ENCODE measurements at places on chromosomes 11 and 22.

GRCh38 chr11:66922551-66922950 lies 35.6 kb downstream of the PC start:
- DNase-seq, result no peak

DNA sequence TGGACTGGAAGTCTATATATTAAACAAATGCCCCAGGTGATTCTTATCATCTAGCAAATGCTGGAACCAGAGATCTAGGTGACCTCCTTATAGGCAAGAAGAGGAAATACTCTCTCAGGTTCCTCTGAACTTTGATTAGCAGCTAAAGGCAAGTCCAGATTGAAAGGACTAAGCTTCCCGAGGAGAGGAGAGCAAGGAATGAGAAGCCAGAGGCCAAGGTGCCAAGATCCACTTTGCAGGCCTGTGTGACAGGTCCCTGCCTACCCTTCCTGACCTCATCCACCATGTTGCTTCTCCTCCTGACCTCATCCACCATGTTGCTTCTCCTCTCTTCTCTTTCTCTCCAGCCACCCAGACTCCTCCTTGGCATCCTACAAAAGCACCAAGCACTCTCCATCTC lies 173.2 kb downstream of the LARGE1 start:
- DNase-seq, result no peak

DNA sequence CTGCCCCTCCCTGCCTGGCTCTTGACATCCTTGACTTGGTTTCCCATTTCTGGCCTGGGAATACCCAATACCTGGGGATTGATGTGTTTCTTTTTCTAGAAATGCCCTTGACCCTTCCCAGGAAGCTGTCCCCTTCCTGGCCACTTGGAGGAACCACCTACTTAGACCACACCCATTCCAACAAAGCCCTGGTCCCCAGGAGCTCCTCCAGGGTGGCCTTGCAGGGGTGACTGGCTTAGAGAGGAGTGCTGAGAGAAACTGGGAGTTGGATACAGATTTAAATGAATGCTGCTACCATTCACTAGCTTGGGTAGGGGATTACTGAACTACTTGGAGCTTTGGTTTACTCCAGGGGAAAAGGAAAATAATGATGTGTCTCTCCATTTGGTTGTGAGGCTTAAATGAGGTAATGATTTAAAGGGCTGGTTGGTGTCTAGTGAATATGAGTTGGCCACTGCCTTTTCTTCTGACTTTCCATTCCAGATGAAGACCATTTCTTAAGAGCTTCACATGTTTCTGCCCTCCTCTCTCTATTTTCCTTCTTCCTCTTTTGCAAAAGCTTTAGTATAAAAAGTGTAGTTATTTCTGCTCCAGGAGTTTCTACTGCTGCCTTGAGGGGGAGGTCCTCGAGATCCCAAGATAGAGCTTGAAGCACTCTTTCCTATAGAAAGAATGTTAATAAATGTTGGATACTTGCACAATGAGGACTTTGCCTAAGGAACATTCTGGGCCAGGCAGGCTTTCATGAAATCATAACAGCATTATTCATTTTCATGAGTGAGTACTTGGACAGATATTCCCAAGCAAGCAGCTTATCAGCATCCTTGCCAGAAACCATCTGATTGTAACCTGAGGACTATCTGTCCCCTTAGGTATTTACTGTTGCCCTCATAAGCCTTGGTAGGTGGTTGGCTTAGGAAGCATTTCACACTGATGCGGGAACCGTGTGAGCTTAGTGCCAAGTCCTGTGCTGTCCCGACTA lies 22.4 kb downstream of the PANX1 start:
- no peak for DNase-seq

GRCh38 chr11:44709281-44709562 lies 17.5 kb upstream of the TSPAN18 start:
- DNase-seq, result no peak

DNA sequence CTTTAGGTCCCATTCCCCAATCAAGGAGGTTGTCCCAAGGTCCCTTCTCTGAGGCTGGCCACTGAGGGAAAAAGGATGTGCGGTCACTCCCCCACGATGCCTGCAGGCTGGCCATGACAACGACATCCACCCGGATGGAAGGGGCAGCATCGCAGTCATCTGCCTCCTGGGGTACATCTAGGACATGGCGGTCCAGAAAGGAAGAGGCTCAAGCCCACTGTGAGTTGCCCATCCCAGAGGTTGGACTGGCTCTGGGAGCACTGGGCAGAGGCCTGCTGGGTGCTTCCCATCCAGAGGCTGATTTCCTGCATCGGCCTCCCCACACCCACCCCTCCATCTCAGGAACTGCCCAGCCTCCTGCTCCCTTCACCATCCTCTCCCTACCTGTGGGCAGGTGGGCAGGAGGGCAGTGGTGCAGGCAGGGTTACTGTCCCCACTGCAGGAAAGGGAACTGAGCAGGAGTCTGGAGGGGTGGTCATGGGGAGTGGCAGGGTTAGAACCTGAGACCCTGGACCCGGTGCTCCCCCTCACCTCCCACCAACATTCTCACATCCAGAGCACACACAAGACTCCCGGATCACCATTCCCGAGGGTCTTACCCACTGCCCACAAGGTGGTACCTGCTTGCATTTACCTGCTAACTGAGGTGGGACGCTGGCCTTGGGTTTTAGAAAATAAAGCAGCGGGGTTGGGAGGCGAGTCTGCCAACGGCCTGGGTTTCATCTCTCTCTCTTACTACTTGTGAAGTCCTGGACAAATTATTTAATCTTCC lies 4.4 kb downstream of the RCE1 start:
- no peak for DNase-seq

- DNase-seq, result peak; percentile 98
Observed at GRCh38 chr11:134331354-134332188, at the start of gene GLB1L2. GLB1L2 (plus strand) TSS chr11:134331988; CDS start chr11:134332062, 74 bp downstream.

DNA sequence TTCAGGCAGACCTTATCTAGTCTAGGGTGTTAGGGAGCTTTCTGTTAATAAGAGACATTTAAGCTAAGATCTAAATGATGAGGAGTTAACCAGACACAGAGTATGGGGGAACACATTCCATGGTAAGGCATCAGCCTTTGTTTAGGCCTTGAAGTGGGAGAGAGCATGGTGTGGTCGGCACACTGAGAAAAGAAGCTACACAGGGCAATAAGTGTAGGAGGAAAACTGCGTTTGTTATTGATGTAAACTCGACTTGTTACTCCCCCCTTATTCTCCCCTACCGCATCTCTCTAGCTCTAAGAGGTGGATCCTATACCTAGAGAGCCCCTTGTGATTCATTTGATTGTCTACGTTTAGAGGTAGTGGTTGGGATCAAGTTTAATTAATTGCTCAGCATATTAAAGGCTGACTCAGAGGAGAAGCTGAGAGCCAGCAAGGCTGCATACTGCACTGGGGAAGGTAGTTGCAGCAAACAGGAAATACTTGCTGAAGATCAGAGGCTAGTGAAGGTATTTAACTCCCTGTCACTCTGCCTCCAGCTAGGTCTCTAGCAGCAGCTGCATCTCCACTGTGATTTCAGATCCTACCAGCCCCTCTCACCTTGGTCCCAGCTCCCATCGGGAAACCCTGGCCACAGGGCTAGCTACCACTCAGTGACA lies 86.8 kb upstream of the TEAD1 start:
- DNase-seq, result no peak

GRCh38 chr11:90363739-90364138 lies 140.9 kb upstream of the CHORDC1 start:
- no peak for DNase-seq

GRCh38 chr11:117097389-117098268 lies 599 bp downstream of the SIK3 start:
- DNase-seq, result peak; percentile 55

DNA sequence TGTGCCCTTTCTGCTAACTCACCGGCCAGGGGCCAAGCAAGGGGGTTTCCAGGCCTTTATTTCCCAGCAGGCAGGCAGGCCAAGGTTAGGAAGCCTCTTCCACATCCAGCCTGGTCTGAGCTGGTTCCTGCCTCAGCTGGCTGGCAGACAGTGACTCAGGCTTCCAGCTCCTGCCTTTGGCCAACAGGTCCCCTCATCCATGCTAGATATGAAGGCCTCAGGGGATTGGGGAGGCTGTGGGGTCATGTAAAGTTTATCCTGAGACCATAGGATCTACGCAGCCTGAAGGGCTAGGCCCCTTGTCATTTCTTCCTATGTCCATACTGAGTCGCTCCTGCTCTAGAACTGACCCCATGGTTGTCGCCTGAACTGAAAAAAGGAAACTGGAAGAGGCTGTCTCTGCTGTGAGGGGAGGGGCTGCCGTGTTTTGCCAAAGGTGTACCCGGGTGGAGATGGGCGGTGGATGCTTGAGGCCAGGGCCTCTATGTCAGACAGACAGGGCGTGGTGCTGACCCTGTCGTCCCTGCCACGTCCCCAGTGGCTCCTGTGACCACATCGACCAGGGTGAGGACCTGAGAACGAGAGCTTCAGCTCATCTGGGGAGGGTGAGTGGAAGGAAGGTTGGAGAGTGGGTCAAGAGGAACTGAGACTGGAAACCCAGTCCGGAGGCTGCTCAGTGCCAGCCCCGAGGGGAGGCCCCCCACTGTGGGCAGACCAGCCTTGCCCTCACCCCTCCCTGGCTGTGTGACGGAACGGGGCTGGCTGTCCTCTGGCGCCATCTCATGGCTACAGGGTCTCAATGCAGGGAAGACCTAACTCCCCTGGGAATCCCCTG lies 17.0 kb downstream of the P2RY6 start:
- no peak for DNase-seq

- peak; percentile 56 for DNase-seq
Observed at GRCh38 chr11:87463486-87464102, 425.9 kb downstream of the TMEM135 start.

GRCh38 chr11:59804061-59804460 lies 6.5 kb downstream of the MRPL16 start:
- no peak for DNase-seq

GRCh38 chr11:23429569-23429968 lies 569.3 kb upstream of the CCDC179 start:
- DNase-seq, result no peak

DNA sequence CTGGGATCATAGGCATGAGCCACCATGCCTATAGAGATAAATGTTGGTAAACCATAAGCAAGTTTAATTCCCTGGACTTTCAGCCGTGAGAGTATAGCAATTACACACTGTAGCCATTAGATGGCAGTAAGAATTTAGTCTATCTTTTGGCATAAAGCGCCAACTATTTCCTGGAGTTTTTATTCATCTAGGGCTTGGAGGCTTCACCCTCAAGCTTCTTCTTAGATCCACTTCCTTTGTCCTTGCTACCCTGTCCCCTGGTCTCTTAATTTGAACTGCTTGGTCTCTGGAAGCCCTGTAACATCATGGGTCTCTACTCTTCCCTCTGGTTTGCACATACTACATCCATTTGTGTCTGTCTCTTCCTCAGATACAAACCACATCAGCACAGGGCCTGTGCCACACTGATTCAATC lies 38.2 kb downstream of the OR10A6 start:
- peak; percentile 20 for DNase-seq

- DNase-seq, result no peak
Observed at GRCh38 chr11:61826930-61827570, 1.1 kb upstream of the FADS2 start.

GRCh38 chr11:117269856-117270255 lies 21.3 kb upstream of the BACE1-AS start:
- no peak for DNase-seq

DNA sequence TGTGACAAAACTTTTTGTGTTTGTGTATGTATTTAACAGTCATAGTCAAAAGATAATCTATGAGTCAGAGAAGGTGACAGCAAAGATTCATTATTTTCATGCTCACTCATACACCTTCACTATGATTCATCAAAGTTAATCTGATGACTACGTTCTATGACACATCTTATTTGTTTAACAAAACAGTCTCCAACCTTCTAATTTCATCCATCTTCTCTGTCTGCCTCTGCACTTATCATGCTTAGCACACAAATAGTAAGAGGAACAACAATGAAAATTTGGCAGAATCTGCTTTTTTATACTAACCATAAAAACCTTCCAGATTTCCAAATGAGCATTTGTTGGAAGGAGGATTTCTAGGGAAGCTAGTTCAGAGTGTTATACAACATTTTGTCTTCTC lies 568.9 kb downstream of the LUZP2 start:
- peak; percentile 36 for DNase-seq

GRCh38 chr22:50305923-50306566 lies 1.4 kb downstream of the PLXNB2 start:
- DNase-seq, result peak; percentile 62

DNA sequence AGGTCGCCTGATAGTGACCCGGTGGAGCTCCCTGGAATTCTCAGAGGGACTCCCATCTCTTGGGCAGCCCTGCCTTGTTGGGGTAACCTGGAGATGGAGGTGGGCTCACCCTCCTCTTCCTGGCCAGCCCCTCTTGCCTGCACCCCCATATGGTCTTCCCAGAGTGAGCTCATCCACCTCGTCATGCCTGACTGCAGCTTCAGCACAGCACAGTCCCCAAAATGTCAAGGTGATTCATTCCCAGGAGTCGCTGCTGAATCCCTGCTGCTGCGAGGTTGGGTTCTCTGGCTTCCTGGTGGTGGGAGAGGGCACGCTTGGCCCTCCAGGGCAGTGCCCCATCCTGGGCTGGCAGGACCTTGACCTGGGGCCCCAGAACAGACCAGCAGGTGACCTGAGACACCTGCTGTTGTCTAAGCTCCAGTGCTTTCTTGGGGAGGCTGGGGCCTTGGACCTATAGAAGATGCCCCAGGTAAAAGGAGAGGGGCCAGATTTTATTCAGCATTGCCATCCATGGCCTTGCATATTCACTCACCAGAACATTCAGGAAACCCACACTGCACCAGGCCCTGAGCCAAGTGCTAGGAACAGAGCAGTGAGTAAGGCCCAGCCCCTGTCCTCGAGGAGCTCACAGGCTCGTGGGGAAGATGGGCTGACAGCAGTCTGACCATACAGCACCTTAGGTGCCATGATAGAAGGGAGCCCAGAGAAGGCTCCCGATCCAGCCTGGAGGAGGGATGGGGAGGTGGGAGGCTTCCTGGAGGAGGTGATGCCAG lies 72.9 kb downstream of the CACNA1I start:
- DNase-seq, result no peak

GRCh38 chr11:12922980-12923507 lies 86.1 kb upstream of the RASSF10 start:
- DNase-seq, result no peak

GRCh38 chr22:30908051-30908461 lies 60.5 kb downstream of the MORC2 start:
- DNase-seq, result no peak

- DNase-seq, result peak; percentile 46
Observed at GRCh38 chr22:37623075-37624016, 14.7 kb downstream of the GGA1 start.

- DNase-seq, result no peak
Observed at GRCh38 chr11:14742849-14743559, 99.4 kb downstream of the PDE3B start.

DNA sequence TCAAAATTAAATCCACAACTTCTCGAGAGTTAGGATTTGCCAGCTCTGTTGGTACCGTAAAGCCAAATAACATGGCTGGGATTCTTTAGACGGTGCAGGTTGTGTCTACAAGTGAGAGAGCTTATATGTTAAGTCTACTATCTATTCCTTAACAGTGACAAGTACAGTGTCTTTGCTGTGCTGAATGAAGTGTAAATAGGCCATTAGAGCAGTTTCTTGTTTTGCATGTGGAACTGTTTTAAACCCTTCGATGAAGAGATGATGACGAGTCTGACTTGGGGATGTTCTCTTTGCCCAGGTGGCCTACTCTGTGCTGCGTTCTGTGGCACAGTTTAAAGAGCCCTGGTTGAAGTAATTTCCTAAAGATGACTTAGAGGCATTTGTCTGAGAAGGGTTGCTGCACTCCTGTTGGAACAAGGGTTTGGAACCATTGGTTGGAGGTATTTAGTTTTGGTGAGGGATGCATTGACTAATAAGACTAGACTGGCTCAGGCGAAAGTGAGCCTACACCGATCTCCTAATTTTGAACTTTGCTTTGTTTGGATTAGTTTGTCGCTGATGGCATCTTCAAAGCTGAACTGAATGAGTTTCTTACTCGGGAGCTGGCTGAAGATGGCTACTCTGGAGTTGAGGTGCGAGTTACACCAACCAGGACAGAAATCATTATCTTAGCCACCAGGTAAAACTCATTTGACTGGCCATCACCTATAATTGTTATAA lies 988 bp downstream of the RPS3 start:
- DNase-seq, result no peak
